ENCODE measurements at places on chromosomes 1 and 21. TPM values are rescaled to one million over a fixed set of nuclear protein-coding genes. Genes with fewer than 3 reads are reported as not detected.
A peak's percentile ranks its signal among the peaks of the same experiment; 100 is the strongest.

ZNF683 gene
- not detected for total RNA-seq

IQGAP3 gene
- total RNA-seq: 11.2 TPM

GBP6 gene
- total RNA-seq: 0.40 TPM

GRCh38 chr21:42833439-42833815 is 45.9 kb downstream of the WDR4 start:
- DNase-seq: peak; percentile 87

DNA sequence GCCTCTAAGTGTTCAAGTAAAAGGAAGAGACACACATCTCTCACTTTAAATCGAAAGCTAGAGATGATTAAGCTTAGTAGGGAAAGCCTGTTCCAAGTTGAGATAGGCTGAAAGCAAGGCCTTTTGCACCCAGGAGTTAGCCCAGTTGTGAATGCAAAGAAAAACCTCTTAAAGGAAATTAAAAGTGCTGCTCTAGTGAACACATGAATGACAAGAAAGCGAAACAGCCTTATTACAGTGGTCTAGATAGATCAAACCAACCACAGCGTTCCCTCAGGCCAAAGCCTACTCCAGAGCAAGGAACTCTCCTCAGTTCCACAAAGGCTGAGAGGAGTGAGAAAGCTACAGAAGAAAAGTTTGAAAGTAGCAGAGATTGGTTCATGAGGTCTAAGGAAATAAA is 14.9 kb downstream of the TCP10L start:
- no peak for DNase-seq

CYP4X1 gene
- not detected for total RNA-seq

- no peak for DNase-seq
These were observed 784.0 kb downstream of the MRPL39 start for GRCh38 chr21:24823247-24823646.

CLEC20A gene
- not detected for total RNA-seq

CFAP107 gene
- total RNA-seq: not detected

LTN1 gene
- 25.6 TPM for total RNA-seq

BMP8B gene
- 0.43 TPM for total RNA-seq

CD46 gene
- 107 TPM for total RNA-seq

DAP3 gene
- total RNA-seq: 193 TPM

GRCh38 chr21:41767606-41768436 is 969 bp upstream of the RIPK4 start:
- peak; percentile 60 for DNase-seq

LGR6 gene
- total RNA-seq: not detected

DNA sequence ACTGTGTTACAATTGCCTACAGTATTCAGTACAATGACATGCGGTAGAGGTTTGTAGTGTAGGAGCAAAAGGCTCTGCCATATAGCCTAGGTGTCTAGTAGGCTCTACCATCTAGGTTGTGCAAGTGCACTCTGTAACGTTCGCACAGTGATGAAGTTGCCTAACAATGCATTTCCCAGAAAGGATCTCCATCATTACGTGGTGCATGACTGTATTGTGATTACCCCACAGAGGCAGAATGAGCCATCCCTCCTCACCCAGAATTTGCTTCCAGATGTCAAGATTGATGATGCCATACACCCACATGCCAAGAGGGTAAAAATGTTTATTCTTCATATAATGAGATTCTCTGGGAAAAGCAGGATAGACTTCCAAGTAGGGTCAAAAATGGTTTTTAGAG is 199.3 kb upstream of the CTTNBP2NL start:
- no peak for DNase-seq

VCAM1 gene
- not detected for total RNA-seq

GJB5 gene
- total RNA-seq: not detected

DNA sequence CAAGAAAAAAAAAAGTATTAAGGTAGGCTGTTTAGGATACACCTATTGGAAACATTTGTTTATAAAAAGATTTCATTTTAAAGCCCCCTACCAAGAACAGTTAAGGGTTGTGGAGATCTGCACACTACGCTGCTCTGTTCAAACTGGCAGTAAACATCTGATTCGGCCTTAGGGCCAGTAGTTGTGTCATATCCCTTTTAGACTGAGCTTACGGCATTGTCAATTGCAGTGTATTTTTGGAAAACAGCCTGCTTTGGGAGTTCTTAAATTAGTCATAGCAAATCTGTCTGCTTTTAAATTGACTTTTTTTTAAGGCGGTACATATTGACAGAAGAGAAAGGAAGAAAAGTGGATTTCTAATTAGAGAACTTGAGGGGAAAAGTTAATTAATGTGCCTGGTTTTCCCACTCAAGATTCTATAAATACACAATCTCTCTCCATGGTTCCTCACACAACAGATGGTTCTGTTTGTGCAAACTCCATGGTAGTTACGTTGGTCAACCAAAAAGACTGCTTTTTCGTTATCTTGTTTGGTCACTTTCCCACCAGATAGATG is 1.7 kb upstream of the ELK4 start:
- no peak for DNase-seq

CSMD2 gene
- not detected for total RNA-seq

RHBG gene
- not detected for total RNA-seq

ZDHHC18 gene
- total RNA-seq: 77.3 TPM

DNA sequence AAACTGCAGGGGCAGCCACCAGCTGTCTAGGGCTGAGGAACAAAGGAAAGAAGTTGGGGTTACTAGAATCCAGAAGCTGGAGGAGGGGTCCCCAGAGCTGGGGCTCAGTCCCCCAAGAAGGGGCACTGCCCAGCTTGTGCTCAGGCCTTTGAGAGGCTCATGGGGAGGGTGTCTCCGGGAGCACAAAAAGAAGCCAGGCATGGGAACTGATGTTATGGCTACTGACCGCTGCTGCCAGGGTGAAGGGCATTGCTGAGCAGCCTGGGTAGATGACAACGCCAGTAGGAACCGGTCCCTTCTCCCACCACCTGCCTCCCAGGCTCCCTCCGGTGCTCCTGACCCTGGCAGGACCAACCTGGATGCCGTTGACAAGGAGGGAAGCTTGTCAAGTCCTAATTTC is 762.5 kb upstream of the TPTE start:
- no peak for DNase-seq

HUNK gene
- 0.33 TPM for total RNA-seq

DNA sequence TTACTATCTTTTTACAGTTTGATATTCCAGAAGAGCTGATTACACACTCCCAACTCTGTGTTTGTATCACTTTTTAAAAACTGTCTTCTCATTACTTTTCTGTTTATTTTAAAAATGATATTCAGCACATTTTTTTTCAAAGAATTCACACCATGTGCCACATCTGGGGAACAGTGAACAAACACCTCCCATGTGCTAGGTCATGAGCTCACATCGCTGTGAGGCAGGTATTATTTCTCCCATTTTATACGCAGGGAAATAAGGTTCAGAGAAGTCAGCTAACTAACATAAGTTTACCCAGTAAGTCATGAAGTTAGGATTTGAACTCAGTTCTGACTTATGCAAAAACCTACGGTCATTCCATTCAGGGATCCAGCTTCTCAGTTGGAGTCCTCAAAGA is 44.9 kb downstream of the S1PR1 start:
- no peak for DNase-seq
